ENCODE measurements at places on chromosomes 2 and 18.

GRCh38 chr18:48641981-48642380 is 103.2 kb downstream of the CTIF start:
- no peak for DNase-seq

GRCh38 chr2:165058476-165059265 is 103.3 kb upstream of the SLC38A11 start:
- DNase-seq, result no peak

GRCh38 chr18:61847164-61847791 is 45.5 kb downstream of the RNF152 start:
- no peak for DNase-seq

GRCh38 chr2:109473616-109474318 is 140.0 kb downstream of the SEPTIN10 start:
- no peak for DNase-seq

DNA sequence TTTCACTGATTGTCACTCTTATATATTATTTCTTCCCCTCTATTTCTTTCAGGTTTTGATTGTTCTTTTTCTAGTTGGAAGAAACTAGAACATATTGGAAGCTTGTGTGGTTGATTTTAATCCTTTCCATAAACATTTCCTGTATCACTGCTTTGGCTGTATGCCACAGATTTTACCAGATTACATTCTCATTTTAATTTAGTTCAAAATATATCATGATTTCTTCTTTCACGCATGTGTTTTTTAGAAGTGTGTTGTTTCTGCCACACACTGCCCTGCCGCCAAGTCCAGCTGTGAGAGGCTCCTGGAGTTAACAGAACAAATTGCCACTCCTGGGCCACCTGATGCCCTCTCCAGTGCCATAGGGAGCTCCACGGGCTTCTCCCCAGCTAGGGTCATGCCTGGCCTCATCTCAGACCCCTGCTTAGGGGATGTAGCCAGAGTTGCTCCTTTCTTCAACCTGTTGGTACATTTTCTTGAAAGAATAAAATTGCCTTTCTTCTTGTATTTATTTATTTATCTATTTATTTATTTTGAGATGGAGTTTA is 206.2 kb upstream of the COPS8 start:
- no peak for DNase-seq

DNA sequence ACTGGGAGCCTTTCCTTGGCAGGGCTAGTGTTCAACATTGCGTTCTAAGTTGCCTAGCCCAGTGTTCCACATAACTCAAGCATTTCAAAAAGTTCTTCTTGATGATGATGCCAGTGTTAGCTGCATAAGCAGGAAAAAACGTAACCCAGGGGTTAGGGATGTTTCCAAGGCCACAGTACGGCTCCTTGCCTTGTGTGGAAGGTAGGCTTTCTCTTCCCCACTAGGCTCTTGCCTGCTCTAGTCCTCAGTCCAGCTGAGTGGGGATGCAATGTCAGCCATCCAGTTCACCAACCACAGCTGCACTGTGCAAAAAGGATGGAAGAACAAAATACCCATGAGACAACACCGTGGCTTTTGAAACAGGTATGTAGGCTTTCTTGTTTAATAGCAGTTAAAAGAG is 28.0 kb upstream of the CYP26B1 start:
- DNase-seq, result no peak

GRCh38 chr2:109478906-109479493 is 134.8 kb downstream of the SEPTIN10 start:
- no peak for DNase-seq

- peak; percentile 39 for DNase-seq
These were observed 9.3 kb upstream of the LRRC30 start for GRCh38 chr18:7221424-7222155.

DNA sequence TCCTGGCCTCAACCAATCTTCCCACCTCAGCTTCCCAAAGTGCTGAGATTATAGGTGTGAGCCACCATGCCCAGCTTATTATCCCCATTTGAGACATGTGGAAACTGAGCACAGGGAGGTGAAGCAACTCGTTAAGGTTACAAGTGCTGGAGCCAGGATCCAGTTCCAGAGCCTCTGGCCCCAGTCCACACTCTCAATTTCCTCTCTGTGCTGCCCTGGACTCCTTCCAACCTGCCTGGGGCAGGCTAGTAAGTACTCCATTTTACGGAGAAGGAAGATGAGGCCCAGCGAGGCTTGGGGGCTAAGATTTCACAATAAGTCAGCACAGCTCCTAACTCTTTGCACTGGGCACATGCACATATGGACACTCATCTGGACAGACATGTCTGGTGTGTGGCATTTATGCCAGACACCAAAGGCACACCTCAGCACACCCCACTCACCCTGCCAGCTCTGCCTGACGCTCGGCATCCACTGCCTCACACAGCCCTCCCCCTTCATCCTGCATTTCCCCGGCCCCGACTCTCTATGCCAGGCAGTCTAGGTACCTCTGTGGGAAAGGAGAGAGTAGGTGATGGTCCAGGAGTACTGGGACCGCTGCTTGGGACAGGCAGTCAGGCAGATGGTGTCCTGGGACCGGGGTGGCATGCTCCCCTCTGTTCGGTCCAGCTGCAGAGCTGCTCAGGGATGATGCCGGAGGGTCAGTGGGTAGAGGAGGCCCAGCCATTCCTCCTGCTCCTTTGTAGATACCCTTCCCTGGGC is 20.5 kb downstream of the CFAP65 start:
- DNase-seq, result no peak

DNA sequence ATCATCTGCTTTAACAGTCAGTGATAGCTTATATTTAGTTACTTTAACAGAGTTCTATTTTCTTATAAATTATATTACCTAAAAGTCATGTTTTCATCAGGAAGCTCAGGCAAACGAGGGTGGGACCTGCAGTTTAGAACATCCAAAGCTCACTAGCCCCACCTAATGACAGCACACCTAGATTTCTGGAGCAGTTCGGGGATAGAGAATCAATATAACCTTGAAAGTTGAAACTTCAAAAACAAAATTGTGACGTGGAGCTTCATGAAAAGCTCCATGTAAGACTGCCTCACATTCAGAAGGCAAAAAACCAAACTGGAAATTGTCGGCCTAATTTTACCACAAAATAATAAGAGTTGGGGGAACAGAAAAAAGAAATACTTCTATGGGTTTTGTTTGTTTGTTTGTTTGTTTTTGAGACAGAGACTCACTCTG is 185.9 kb upstream of the CCDC150 start:
- DNase-seq, result no peak

DNA sequence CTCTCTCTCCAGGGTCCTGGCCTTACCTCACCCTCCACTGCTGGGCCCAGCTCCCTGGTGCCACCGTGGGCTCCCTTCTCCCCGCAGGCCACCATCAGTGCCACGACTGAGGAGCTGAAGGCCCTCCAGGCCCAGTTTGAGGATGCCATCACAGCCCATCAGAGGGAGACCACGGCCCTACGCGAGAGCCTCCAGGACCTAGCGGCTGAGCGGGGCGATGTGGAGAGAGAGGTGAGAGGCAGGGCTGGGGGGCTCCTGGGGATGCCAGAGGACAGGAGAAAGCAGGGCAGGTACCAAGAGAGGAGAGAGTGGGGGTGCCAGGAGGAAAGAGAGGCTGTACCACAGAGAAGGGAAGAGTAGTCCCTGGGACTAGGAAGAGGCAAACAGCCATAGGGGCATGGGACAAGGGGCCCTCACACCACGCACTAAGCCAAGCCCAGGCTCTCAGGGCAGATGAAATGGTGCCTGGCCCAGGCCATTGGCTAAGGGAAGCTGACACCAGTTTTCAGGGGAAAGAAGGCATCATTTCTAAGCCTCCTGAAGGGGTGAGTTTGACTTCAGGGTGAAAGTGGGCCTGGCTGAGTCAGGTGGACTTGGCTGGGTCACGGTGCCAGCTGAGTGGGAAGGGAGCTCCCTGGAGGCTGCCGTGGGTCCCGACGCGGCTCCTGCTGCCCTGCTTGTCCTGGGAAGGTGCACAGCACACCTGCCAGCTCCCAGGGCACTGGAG is 39.0 kb upstream of the SNED1 start:
- peak; percentile 9 for DNase-seq

DNA sequence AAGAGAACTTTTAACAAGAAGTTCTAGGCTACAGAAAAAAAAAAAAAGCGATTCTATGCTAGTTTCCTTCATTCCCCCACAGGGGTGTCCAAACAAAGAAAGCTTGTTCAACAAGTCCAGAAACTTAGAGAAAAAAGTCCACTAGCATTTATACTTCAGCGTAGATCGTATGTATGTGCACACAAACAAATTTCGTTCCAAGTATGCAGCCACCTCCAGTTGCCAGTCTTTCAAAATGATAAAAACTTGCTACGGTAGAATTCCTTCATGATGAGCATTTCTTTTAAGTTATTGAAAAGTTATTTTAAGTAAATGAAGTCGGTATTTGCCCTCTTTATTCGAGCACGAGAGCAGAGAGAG is 3.7 kb upstream of the OTX1 start:
- no peak for DNase-seq

GRCh38 chr2:239657992-239658391 is 257.2 kb upstream of the HDAC4 start:
- no peak for DNase-seq

GRCh38 chr2:42449163-42450087 is 44.4 kb downstream of the KCNG3 start:
- no peak for DNase-seq

DNA sequence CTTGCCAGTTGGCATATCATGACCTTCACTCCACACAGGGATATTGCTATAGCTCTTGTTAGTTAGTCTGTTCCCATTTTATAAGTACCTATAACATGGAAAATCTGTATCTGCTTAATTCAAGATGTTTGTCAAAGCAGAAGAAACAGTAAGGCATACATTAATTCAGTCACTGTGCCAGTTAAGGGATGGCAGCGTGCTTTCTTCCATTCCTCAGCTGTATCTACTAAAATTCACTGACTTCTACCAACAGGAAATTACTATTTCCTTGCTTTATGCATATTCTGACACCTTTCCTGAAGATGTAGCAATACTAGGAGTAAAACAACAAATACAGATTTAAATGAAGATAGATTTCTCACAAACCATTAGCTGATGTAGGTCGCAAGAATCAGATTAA is 59.9 kb downstream of the RNF152 start:
- no peak for DNase-seq

GRCh38 chr2:217330647-217331046 is 470.8 kb upstream of the TNP1 start:
- DNase-seq, result no peak

DNA sequence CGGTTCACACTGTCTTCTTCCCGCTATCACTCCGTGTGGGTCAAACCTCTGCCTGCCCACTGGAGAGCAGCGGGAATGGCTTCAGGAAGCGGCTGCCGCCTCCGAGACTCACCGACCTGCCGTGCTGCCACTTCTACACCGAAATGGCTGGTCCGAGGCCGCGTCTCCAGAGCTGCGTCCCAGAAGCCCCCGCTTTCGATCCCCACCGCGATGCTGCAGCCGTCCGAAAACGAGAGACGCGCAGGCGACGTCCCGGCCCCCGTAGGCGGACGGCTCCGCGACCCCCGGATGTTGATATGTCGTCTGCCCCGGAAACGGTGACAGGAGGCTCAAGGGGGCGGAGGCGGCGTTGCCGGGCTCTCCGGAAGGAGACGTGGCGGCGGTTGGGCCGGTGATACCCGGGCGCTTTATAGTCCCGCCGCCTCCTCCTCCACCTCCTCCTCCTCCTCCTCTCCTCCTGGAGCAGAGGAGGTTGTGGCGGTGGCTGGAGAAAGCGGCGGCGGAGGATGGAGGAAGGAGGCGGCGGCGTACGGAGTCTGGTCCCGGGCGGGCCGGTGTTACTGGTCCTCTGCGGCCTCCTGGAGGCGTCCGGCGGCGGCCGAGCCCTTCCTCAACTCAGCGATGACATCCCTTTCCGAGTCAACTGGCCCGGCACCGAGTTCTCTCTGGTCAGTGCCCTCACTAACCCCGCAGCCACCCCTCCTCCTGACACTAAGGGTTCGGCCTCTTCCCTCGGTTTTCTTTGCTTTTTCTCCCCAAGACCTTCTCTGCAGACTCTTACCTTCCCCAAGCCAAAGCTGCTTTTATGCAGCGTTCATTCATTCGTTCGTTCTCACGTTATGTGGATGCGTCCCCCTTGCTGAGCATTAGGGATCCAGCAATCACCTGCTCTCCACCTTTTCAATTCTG is at the start of the genes ASB3 and ERLEC1:
ASB3 (minus strand) TSS at position 249 of the 909 bp plus-strand sequence. CDS start 21,381 bp downstream, outside the sequence.
ERLEC1 (plus strand) TSS at position 340 of the 909 bp plus-strand sequence; CDS start at position 507, 167 bp downstream.
- DNase-seq, result peak; percentile 80

- no peak for DNase-seq
These were observed 43.1 kb upstream of the ASAP2 start for GRCh38 chr2:9163306-9164111.

GRCh38 chr2:196330645-196331044 is 159.3 kb upstream of the STK17B start:
- DNase-seq, result no peak

GRCh38 chr2:127594116-127594591 is 51.8 kb upstream of the GPR17 start:
- DNase-seq, result no peak

DNA sequence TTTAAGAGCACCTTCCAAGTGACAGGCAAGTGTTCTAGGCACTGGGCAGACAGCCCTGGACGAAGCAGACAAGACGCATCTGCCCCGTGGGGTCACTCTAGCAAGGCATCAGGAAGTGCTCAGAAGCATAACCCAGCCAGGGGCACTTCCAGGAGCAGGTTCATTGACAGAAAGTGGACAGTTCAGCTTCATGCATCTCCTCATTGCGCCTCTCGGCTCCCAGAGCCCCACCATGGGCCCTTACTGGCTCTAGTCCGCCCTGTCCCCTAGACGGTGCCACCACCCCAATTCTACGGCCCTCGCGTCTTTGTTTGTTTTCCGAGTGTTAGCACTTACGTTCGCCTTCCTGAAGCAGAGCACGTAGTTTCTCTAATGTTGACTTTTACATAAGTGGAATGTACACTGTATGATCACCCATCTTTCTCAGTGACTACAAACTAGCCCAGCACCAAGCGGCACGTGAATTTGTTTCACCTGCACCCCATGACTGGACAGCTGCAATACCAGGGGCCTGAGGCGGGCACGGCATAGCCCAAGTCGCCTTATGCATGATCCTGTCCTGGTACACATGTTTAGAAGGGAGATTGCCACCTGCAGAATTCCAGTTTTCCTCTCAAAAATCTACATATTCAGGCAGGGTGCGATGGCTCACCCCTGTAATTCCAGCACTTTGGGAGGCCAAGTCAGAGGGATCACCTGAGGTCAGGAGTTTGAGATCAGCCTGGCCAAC is 33.2 kb downstream of the SNED1 start:
- no peak for DNase-seq

DNA sequence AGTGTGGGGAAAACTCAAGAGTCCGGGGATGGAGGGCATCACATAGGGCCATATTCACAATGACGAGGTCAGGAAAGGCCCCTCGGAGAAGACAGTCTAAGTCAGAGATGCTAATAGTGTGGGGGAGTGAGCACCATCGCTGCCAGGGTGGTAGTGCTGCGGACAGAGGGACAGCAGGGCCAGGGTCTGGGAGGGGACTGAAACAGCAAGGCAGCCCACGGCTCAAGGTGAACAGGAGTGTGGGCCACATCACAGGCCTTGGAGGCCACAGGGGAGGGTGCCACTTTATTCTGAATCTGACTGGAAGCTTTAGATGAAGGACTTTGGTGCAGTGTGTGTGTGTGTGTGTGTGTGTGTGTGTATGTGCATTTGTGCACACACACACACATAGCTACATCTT is 130.9 kb upstream of the GLI2 start:
- no peak for DNase-seq

GRCh38 chr2:85718009-85718391 is 23.8 kb downstream of the GNLY start:
- DNase-seq, result no peak

GRCh38 chr2:206790311-206790935 is 25.0 kb downstream of the FASTKD2 start:
- DNase-seq, result no peak

Measured in progenitor cell of endocrine pancreas (in vitro differentiated cells).